ENCODE measurements at places on chromosomes 3 and 15.

DNA sequence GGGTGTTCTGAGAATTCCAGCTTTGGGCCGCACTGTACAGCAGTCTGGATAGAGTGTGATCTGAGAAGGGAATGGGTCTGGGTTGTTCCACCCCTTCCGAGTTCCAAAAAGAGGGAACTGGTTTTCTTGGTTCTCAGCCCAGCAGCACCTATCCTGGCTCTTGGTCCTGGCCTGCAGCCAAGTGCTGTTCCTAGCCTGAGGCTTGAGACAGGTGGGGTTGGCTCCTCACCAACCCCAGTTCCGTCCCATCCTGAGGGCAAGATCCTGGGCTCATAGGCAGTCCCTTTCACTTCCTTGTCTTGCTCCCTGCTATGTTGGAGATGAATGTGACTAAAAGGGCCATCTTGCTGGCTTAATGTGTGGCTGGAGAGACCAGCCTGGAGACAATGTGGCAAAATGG lies 15.2 kb downstream of the IVD start:
- no peak for DNase-seq

DNA sequence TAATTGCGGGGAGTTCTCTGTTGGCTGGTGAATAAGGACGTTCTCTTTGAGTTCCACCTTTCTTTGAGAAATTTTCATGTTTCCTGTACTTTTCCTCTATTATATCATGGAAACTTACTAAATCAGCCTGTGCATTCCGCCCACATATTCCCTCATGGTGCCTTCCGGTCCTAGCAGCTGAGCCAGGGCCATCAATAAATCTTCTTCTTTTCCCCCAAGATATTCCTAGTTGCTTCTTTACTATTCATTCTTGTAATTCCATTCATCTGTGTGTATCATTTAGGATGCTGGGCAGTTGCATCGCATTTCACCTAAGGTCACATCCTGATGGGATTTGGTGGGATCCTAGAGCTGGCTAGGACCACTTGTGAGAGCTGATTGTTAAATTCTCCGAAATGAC lies 139.2 kb downstream of the RBMS3 start:
- no peak for DNase-seq

GRCh38 chr3:17820704-17821103 lies 78.3 kb upstream of the TBC1D5 start:
- DNase-seq, result no peak

- no peak for DNase-seq
These were observed 30.8 kb downstream of the MEX3B start for GRCh38 chr15:82014989-82015388.

- DNase-seq, result no peak
These were observed 162.1 kb upstream of the LRIG1 start for GRCh38 chr3:66662894-66663293.

DNA sequence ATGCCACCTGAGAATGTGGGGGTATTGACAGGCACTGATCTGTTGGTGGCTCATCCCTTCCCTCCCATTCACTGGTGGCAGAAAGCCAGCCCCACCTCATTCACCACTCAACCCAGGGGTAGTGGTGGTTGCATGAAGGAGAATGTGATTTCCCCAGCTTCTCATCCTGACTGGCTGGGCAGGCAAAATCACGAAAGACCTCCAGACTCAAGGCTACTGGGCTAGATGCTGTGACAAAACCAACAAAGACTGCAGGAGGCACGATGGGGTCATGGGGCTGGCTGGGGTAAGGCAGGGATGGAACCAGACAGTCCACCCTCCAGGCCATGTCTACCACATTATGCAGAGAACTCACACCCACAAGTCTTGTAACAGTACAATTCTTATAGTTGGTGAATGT lies 33.9 kb downstream of the FSTL1 start:
- DNase-seq, result no peak

- DNase-seq, result no peak
These were observed 55.3 kb upstream of the P2RY1 start for GRCh38 chr3:152779653-152780052.

GRCh38 chr15:100114571-100114970 lies 227.2 kb downstream of the ADAMTS17 start:
- DNase-seq, result no peak

- DNase-seq, result no peak
These were observed 16.8 kb upstream of the ABHD2 start for GRCh38 chr15:89071471-89071870.

DNA sequence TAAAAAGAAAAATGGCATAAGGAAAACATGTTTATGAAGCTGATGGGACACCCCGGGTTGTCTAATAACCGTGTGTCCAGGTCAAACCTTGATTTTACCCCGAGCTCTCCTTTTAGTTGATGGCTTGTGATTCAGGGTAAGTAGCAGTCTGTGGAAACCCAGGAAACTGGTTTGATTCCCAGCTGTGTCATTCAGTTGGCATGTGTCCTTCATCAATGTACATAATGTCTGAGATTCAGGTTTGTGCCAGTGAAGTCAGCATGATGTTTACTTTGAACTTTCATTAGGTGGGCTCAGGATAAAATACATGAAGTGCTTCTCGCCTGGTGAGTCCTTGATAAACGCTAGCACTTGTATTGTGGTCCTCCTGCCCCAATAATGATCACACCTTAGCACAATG lies 4.3 kb upstream of the COPG1 start:
- no peak for DNase-seq

DNA sequence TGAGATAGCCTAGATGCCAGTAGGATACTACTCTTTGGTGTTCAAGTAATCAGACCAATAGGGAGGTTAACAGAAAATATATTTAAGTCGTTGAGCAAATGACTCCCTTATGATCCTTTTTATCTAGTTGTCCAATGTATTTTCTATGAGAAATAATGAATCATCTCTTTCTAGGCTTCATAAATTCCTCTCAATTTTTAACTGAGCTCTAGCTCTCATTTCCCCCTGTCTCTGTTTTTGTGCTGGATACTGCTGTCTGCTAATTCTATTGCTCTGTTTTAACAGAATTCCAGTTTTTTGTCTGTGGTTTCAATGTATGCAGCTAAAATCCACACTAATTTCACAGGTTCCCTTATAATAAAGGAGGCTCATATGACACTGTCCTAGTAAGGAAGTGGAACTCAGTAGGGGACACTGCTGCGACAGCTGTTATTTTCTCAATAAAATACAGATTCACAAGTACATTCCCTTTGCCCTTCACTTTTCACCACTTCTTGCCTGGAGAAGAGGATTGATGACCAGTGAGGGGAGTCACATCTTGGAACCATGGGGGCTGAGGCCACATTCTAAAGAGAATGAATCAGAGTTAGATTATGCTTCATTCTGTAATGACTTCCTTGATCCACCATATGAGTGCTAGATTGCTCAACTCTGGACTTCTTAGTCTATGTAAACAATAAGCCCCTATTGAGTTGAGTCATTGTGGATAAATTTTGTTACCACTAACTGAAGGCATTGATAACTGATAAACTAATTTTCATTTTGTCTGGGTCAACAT lies 558.7 kb upstream of the KCNMB2 start:
- no peak for DNase-seq
